Mesenteric fat pad (tissue), 1 donor: ENCODE measurements at places on chromosomes 16 and 17. TPM values are rescaled to one million over a fixed set of nuclear protein-coding genes. Genes with fewer than 3 reads are reported as not detected.

DNA sequence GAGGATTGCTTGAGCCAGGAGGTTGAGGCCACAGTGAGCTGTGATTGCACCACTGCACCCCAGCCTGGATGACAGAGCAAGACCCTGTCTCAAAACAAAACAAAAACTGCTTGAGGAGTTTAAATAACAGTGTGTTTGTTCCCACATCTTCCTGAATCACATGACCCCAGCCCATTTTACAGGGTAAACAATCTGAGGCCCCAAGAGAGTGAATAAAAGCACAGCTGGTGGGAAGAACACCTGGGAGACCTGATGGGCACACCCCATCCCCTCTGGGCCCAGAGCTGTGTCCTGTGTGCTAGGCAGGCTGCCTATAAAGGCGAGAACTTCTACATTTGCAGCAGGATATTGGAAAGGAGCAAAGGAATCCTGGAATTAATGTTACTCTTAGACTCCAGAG, 69.6 kb downstream of the PLXDC1 start:
- no peak for DNase-seq

DNA sequence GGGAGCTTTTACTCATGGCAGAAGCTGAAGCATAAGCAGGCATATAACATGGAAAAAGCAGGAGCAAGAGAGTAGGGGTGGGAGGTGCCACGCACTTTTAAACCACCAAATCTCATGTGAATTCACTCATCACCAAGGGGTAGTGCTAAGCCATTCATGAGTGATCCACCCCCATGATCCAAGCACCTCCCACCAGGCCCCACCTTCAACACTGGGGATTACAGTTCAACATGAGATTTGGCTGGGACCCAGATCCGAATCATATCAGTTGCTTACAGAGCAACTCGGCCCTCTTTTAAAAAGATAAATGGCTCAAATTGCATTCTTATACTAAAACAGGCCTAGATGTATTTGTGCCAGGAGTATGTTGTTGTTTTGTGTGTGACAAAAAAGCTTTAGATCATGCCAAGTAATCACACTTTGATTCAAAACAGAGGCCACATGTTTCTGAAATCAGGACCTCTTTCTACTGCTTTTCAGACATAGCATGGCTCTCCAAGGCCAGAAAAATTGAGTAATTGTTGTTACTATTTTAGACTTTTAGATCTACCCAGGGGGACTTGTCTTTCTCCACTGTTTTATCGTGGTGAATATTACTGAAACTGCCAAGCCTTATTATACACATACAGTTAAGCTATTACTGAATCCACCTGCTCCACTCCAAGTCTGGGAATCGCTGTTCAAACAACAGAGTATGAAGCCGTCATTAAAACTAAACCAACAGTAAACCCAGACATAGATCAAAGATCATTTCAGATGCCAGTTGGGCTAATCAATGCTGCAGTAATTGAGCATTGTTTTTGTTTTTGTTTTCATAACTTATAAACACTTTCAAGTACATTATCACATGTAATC, 163.3 kb downstream of the KCNJ2 start:
- no peak for DNase-seq

The SEBOX gene
- total RNA-seq, result not detected

GRCh38 chr17:2613089-2613808, 19.8 kb downstream of the PAFAH1B1 start:
- DNase-seq, result no peak

- DNase-seq, result no peak
Measured at GRCh38 chr17:31413874-31414549, 22.5 kb downstream of the RAB11FIP4 start.

DNA sequence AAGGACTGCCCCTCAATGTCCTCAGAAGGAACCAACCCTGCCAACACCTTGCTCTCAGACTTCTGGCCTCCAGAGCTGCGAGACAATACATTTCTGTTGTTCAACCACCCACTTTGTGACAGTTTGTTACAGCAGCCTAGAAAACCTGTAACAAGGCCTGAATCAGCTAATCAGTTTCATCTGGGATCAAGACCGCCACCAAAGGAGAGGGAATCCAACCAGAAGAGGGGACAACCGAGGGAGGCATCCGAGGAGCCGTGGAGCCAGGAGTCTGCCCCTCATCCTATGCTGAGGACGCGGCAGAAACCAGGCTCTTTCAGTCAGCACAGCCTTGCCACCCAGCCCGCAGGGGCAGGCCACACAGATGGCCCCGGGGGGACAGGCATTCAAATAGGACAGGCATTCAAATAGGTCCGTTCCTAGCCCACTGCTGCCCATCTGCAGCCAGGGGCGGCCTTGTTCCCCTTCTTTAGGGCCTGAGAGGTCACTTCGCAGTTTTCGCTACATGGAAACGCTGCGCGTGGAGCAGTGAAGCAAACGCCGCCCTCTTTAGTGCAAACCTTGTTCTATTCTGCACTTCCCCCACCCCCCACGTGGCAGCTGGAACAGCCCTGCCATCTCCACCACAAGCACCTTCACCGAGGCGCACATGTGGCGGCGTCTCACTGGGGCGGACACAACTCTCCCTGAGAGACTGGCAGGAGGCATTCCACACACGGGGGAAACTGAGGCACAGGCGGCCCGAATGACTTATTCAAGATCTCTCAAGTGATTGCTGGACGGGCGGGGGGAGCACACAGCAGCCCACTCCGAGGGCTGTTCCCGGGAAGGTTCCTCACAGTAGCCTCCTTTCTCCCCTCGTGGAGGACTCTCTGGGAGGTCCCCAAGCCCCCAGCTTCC, 26.7 kb downstream of the FA2H start:
- no peak for DNase-seq
